Natural killer cell (primary cell): ENCODE measurements at places on chromosomes 1 and 21. TPM values are rescaled to one million over a fixed set of nuclear protein-coding genes. Genes with fewer than 3 reads are reported as not detected.

Gene REG4
- not detected for total RNA-seq

Gene RNF2
- total RNA-seq: 21.9 TPM

Gene PGBD5
- total RNA-seq: 0.02 TPM

Gene RAD54L
- total RNA-seq: 1.8 TPM

Gene JMJD4
- total RNA-seq: 8.8 TPM

Gene S100A9
- 13.1 TPM for total RNA-seq

Gene DSTYK
- 9.9 TPM for total RNA-seq

Gene ERICH3
- 1.0 TPM for total RNA-seq

Gene TTC34
- 0.80 TPM for total RNA-seq

Gene FLG
- total RNA-seq: not detected

Gene FCRL5
- 3.6 TPM for total RNA-seq

Gene ZNF683
- 19.7 TPM for total RNA-seq

Gene SLC22A15
- total RNA-seq: 6.0 TPM

Gene HEYL
- not detected for total RNA-seq

Gene WDR26
- total RNA-seq: 261 TPM

Gene SPATA17
- total RNA-seq: not detected

Gene S100A2
- total RNA-seq: not detected

Gene KCNE2
- total RNA-seq: not detected

Gene MROH9
- not detected for total RNA-seq

Gene FTCD
- total RNA-seq: 0.34 TPM

Gene RYR2
- 0.13 TPM for total RNA-seq

Gene LCE2A
- total RNA-seq: not detected

Gene CATSPERE
- 0.80 TPM for total RNA-seq

Gene KRTAP19-3
- not detected for total RNA-seq

Gene KAZN
- 1.7 TPM for total RNA-seq

Gene VANGL2
- total RNA-seq: 0.08 TPM

Gene KCNN3
- not detected for total RNA-seq

Gene GJA5
- total RNA-seq: not detected

Gene CRNN
- total RNA-seq: not detected

Gene EPHA2
- 0.13 TPM for total RNA-seq

Gene ZNHIT6
- 14.4 TPM for total RNA-seq

Gene RAP1A
- 83.7 TPM for total RNA-seq

Gene RAB7B
- not detected for total RNA-seq

Gene PRR9
- total RNA-seq: not detected

Gene DPM3
- 26.8 TPM for total RNA-seq

Gene TFF3
- total RNA-seq: not detected

Gene AADACL4
- total RNA-seq: not detected

Gene VHLL
- total RNA-seq: not detected

Gene GNAT2
- total RNA-seq: not detected

Gene SLAMF7
- total RNA-seq: 191 TPM
